ENCODE measurements at places on chromosomes 1 and 21.

DNA sequence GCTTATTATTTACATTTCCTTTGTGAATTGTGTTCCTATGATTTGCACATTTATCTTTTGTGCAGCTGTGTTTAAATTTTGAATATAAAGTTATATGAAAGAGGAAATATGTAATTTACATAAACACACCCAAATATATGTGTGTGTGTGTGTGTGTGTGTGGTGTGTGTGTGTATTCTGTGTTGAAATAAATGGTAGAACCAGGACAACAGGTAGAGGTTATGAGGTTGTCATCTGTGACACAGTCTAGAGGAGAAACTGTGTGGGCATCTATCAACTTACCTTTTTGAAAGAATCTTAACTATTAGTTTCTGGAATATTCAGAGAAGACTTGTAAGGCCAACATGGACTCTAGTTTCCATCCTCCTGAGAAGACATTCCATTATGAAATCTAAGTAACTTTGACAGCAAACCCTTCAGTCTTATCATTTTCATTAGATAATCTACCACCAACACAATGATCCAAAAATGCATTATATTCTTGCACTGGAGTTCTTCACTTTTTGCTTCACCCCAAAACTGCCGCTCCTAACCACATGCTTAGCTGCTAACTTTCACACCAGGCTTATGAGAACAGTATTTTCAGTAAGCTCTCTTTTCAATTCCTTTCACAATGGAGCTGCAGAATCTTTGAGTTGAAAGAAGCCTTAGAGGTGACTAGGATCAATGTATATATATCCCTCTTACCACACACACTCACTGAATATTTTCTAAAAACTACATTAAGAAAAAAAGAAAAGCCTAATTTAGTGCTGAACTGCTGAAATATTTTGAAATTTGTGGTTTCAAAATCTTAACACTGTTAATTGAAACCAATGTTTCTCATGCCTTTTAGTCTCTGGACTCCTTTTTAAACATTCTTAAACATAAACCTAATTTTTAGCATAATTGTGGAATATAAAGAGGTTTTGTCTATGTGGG is 21.8 kb downstream of the PTPRC start:
- no peak for DNase-seq

DNA sequence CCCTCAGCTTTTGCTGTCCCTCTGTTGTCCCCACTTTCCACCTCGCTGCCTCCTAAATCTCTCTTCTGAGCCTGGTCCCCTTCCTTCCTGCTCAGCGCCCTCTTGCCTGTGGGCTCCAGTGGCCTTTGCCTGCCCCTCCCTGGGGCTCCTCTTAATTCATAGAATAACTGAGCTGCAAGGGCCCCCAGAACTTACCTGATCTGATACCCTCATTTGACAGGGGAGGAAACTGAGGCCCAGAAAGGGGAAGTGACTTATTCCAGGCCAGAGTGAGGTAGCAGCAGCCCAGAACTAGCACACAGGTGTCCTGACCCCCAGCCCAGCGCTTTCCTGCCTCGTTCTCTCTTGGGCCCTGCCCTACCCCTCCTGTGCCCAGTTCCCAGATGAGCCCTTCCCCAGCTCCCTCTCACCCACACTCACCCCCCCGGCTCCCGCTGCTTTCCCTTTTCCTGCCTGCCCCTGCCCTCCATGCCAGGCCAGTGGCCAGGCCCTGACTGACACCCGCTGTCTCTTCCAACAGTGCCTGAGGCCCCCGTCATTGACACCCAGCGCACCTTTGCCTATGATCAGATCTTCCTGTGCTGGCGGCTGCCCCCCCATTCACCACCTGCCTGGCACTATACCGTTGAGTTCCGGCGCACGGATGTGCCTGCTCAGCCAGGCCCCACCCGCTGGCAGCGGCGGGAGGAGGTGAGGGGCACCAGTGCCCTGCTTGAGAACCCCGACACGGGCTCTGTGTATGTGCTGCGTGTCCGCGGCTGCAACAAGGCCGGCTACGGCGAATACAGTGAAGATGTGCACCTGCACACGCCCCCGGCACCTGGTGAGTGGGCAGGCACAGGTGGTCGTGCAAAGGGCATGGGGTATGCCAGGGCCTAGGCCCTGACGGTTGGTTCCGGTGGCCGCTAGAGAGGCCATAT is 5.7 kb downstream of the TRIM46 start:
- DNase-seq, result peak; percentile 27

DNA sequence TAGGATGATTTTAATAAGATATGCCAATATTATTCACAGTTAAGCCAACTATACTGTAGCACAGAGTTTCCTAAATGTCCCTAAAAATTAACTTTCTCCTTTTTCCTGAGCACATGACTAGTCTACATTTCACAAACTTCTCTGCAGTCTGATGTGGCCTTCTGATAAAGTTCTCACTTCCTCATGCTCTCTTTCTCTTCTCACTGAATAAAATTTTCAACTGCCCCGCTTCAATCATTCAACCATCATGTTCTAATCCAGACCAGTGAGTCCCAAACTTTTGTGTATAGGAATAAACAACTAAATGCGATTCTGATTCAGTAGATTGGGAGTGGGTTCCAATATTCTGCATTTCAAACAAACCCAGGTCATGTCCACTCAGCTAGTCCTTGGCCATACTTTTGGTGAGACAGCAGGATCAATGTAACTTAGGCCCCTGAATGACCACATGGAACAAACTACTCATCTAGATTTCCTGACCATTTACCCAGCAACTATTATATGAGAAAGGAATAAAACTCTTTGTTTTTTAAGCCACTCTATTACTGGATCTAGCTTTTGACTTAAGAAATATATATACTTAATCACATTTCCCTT is 20.1 kb downstream of the TUT4 start:
- no peak for DNase-seq

DNA sequence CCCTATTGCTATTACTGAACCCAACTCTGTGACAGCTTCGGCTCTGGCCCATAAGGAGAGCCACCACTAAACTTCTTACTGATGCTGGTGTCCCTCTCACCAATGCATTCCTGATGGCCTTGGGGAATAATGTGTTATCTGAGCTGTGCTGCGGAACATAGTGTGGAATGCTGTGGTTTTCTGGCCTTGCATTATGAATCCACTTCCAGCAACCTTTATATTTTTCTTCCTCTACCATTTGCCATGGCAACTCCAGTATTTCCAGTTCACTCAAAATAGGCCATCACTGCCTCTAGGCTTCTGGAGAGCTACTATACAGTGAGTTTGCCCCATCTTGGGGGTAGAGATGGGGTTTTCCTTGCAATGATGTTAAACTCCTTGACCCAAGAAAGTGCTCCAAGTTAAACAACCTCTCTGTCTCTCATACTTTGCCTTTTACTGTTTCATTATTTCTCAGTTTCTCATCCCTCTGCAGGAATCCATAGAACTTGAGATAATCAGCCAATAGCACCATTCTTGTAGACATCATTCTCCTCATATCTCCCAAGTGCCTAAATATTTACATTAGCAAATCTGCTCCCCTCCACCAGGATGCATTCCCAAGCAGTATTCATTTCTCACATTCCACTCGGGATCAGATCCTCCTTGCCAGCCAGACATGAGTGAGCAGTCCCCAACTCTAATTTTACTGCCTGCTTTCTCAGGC is 11.1 kb upstream of the RAVER2 start:
- DNase-seq, result no peak

- no peak for DNase-seq
Observed at GRCh38 chr1:204947338-204947737, 76.7 kb downstream of the NFASC start.

DNA sequence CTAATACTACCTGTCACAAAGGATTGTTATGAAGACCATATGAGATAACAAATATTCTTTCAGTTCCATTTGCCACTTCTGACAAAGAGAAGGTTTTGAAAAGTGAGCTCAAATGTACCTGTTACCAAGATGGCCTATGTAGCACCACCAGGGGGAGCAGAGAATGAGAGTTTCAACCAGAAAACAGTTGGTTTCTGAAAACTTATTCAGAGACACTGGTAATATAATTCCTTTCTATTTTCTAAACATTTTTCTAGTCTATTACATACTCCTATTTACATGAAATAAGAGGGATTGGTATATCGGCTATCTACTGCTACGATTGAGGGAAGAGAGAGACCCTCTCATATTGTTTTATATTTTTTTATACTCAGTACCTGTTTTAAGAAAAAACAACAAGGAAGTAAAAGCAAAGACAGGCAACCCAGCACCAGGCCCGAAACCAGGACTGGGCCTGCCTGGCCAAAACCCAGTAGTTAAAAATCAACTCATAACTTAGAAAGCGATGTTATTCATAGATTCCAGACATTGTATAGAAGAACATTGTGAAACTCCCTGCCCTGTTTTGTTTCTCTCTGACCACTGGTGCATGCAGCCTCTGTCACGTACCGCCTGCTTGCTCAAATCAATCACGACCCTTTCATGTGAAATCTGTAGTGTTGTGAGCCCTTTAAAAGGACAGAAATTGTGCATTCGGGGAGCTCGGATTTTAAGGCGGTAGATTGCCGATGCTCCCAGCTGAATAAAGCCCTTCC is 48.3 kb downstream of the IL23R start:
- DNase-seq, result no peak
